NCI-H1417 (cell line): ENCODE measurements at places on chromosomes 11 and 22.

GRCh38 chr22:43273902-43274484 is 69.2 kb downstream of the SCUBE1 start:
- no peak for DNase-seq

DNA sequence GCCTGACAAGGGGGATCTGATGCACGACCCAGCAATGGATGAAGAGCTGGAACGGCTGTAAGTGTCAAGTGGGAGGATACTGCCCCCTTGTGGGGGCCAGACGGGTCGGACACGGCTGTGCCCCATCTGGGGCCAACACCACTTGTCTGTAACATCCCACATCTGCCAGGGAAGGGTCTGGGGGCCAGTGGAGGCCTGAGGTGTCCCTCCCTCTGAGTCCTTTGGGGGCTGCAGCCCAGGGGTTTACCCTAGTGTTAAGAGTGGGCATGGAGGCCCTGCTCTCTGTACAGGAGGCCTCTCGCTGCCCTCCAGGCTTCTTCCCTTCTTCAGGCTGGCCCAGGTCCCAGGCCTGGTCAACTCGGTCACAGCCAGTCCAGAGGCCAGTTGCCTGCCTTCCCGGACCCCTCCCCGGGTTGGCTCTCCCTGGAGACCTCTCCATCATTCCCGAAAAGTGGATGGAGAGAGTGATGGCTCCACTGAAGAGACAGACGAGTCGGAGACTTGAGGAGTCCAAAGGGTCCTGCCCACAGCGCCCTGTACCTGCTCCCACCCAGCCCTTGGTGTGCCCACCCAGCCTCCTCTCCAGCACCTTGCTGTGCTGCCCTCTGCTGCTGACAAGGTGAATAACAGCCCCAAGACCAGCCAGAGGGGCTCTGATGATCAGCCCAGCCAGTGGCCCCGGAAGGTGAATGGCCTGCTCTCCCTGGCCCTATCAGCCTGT is 15.4 kb downstream of the ARFGAP2 start:
- DNase-seq = peak; percentile 81

GRCh38 chr22:48395201-48395600 is 1432.5 kb downstream of the BRD1 start:
- DNase-seq = no peak

DNA sequence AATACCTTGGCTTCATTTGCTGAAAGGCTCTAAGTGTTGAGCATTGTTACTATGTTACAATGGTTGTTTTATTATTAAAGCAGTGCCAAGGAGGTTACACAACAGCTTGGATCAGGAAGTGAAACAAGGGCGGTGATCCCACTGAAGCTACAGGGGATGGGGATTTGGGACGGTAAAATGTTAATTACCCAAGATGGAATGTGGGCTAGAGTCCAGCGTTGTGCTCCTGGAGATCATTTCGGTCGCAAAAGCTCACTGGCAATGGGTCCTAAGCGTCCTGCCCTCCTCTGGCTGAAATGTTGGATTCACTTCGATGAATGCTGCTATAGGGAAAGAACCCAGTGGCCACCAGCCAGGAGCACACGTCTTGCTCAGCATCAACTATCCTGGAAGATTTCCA is 48.3 kb downstream of the FAM83F start:
- DNase-seq = no peak

GRCh38 chr11:110919241-110919922 is 207.1 kb upstream of the ARHGAP20 start:
- no peak for DNase-seq

DNA sequence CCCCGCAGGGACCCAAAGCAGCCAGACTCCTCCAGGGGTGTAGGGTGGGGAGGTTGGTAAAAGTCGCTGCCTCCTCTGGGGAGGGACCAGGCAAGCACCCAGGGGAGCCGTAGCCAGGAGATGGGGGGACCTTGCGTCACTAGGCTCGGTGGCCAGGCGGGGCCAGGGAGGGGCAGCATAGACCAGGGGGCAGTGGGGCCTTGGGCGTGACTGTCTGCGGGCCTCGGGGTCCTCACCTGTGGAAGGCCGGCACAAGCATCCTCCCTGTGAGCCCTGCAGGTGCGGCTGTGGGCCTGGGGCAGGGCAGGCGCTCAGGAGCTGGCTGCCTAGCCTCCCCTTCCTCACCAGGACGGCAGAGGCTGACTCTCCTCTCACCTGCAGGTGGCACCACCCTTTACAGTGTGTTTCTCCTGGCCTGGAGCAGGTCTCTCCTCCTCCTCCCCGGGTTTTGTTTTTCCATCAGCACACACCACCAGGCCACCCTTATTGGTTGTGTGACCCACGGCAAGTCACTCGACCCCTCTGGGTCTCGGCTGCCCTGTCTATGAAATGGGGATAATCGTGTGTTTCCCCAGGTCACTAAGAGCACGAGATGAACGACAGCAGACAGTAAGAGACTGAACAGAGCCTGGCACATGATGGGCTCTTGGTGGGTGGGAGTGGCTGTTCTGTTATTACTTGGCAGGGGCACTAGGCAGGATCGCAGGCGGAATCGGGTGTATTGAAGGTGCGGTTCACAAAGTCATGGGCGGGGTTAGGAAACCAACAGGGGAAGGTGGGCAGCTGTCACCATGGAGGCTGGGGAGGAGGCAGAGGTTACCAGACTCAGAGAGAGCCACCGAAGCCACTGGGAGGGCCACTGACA is 52.7 kb downstream of the FLRT1 start:
- no peak for DNase-seq

DNA sequence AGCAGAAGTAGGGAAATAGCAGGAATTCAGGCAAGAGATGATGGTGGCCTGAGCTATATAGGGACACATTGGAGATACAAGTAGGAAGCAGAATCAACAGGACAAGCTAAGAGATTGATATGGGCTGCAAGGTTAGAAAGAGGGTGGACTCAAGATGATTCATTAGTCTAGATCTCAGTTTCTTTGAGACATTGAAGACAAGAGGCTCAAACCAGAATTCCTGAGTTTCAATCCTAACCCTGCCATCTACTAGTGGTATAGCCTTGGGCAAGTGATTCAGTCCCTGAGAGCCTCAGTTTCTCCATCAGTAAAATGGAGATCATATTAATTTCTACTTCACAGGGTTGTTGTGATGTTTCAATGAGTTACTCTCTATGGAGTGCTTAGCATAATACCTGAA is 53.1 kb upstream of the NAV2 start:
- no peak for DNase-seq

DNA sequence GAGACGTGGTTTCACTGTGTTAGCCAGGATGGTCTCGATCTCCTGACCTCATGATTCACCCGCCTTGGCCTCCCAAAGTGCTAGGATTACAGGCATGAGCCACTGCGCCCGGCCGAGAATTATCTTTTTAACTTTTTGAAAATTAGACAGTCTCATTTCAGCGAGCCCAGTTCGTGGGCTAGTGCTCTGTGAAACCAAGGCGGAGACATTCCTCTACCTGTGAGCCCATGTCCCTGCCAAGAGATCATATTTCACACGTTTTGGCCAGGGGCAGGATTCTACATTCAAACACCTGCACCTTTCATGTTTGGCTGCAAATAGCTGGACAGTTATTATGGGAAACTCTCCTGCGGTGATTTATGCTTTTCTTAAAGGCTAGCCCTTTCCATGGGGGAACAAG is 60.3 kb downstream of the IRAG1 start:
- DNase-seq = no peak

DNA sequence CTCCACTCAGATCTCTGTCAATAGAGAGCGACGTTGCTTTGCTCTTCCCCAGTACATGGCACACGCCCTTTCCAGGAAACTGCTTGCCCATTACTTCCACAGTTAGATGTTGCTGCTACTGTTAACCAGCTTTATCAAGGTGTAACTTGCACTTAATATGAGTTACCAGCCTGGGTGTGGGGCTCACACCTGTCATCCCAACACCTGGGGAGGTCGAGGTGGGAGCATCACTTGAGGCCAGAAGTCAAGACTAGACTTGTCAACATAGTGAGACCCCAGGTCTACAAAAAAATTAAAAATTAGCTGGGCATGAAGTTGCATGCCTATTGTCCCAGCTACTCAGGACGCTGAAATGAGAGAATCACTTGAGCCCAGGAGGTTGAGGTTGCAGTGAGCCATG is 177.1 kb upstream of the B3GAT1 start:
- no peak for DNase-seq

GRCh38 chr11:71962428-71963038 is 33.7 kb downstream of the RNF121 start:
- no peak for DNase-seq

GRCh38 chr11:110373051-110373702 is 56.6 kb upstream of the FDX1 start:
- no peak for DNase-seq

- no peak for DNase-seq
Measured at GRCh38 chr22:39409516-39410029, 10.0 kb downstream of the TAB1 start.

GRCh38 chr22:37166675-37167066 is 17.0 kb upstream of the IL2RB start:
- peak; percentile 47 for DNase-seq

DNA sequence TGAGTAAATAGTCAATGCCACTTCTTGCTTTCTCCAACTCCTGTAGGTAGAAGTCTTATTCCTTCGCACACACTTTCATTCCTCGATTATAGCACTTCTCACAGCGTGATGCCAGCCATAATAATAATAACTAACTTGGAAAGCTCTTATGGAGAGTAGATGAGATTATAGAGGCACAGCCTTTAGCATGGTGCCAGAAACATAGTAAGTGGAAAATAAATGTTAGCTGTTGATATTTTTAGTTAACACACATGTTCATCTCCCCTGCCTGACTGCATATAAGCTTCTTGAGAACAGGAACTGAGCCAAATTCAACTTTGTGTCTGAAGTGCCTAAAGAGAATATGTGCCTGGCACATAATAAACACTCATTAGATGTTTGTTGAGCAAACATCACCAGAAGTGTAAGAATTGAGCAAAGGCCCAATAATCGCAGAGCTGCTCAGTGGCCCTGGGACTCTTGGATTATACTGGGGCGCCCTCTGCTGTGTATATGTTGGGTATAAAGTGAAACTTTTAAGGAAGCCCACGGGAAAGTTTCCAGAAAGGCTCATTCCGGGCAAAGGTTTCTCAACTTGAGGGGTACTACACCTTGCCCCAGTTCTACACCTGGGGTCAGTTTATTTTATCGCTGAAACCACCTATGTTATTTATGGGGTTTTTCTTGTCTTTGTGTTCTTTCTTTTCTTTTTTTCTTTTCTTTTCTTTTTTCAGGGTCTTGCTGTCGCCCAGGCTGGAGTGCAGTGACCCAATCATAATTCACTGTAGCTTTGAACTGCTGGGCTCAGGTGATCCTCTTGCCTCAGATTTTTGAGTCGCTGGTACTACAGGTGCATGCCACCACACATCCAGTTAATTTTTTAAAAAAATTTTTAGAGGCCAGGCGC is 22.3 kb downstream of the SLN start:
- peak; percentile 84 for DNase-seq

DNA sequence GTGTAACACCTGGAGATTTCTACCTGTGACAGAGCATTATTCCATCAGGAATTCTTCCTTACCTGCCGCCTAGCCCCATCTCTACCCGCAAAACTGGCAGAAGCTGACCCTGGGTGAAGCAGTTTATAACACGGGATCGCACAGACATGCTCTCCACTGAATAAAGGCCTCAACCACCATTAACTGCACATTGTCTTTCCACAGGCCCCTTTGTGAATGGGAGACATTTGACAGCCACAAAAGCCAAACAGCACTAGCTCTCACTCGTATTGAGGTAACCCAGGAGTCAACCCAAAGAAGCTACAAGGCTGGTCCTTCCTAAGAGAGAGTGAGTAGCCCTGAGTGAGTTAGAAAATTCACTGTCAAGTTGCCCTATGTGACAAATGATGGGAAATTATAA is 135.6 kb downstream of the RCN1 start:
- DNase-seq = no peak

GRCh38 chr11:93476796-93477195 is 66.4 kb downstream of the SMCO4 start:
- DNase-seq = no peak

GRCh38 chr22:31287818-31288495 is 4.3 kb downstream of the PIK3IP1 start:
- DNase-seq = no peak

- DNase-seq = no peak
Measured at GRCh38 chr11:133414506-133414905, 117.8 kb downstream of the OPCML start.

- DNase-seq = no peak
Measured at GRCh38 chr11:110410651-110411050, 19.1 kb upstream of the FDX1 start.
